ENCODE measurements at places on chromosomes 1 and 21. TPM values are rescaled to one million over a fixed set of nuclear protein-coding genes. Genes with fewer than 3 reads are reported as not detected.

- no peaks in the 10 kb centered on the region for H3K27me3 ChIP-seq
- H3K27ac ChIP-seq: no peak overlapping the region
- no peak for DNase-seq
- H3K4me3 ChIP-seq: no peak overlapping the region
Measured at GRCh38 chr1:183548116-183548515, 42.1 kb downstream of the NCF2 start.

- DNase-seq: no peak
- H3K4me3 ChIP-seq: peak overlapping the region; percentile 75
- no peaks in the 10 kb centered on the region for H3K36me3 ChIP-seq
Measured at GRCh38 chr1:12617511-12617900, 504 bp downstream of the DHRS3 start.

DNA sequence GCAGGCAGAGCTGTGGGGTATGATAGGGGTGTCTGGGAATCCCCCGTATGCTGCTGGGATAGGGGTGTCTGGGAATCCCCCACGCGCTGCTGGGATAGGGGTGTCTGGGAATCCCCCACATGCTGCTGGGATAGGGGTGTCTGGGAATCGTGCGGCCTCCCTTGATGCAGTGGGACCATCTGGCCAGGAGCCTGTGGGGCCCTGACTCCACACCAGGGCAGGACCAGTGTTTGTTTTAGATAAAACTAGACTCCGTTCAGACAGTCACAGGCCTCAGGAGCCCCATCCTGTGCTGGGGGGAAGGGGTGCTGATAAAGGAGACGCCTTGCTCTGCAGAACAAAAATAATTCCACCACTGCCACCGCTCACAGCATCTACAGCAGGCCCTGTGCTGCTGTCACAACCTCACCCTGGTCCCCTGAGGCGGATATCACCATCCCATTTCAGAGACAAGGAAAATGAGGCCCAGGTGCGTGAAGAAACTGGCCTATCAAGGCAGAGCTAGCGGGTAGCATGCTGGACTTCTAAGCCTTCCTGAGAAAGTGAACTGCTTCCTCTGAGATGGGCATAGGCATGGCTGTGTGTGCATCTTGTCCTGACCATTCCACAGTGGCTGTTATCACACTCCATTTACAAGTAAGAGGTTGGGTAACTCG, 24.0 kb downstream of the ECE1 start:
- no peak overlapping the region for H3K27ac ChIP-seq
- no peaks in the 10 kb centered on the region for H3K27me3 ChIP-seq
- DNase-seq: no peak
- H3K4me1 ChIP-seq: peaks cover 54% of the 10 kb centered on the region
- H3K4me3 ChIP-seq: no peak overlapping the region

- no peaks in the 10 kb centered on the region for H3K27me3 ChIP-seq
- H3K4me1 ChIP-seq: peaks cover 15% of the 10 kb centered on the region
- no peak overlapping the region for H3K4me3 ChIP-seq
- DNase-seq: peak; percentile 33
- H3K27ac ChIP-seq: no peak overlapping the region
- H3K36me3 ChIP-seq: no peaks in the 10 kb centered on the region
Measured at GRCh38 chr1:31535561-31535960, 40.8 kb upstream of the TINAGL1 start.

CYP4A11 gene
- not detected for total RNA-seq

DNA sequence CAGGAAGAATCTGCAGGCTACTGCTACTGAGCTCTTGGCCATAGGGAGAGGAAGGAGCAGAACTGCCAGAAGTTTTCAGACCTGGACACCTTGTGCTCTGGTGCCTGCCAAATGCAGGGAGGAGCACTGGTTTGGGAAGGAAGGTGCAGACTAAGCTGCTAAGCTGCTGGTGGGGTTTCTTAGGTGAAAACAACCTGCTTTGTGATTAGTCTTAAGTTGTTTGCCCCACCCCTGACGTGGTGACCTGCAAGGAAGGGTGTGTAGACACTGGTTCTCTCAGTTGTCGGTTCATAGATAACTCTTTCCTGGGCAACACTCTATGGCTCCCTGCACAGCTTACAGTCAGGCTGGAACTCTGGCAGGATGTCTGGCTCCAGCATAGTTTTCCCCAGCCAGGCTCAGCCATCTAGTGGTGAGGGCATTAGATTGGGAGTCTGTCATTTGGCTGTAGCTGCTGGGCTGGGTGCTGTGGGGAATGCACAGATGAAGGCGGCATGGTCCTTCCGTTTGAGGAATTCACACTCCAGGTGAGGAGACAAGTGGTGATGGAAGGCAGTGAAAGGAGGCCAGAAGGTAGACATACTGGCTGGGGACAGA, 10.3 kb upstream of the S100A10 start:
- H3K4me1 ChIP-seq: peaks cover 4% of the 10 kb centered on the region
- no peak overlapping the region for H3K4me3 ChIP-seq
- DNase-seq: no peak
- no peaks in the 10 kb centered on the region for H3K27me3 ChIP-seq

- no peaks in the 10 kb centered on the region for H3K27me3 ChIP-seq
- peak; percentile 56 for DNase-seq
- H3K4me3 ChIP-seq: no peak overlapping the region
Measured at GRCh38 chr1:241611063-241611462, 29.1 kb downstream of the CHML start.

HORMAD1 gene
- not detected for total RNA-seq

DNA sequence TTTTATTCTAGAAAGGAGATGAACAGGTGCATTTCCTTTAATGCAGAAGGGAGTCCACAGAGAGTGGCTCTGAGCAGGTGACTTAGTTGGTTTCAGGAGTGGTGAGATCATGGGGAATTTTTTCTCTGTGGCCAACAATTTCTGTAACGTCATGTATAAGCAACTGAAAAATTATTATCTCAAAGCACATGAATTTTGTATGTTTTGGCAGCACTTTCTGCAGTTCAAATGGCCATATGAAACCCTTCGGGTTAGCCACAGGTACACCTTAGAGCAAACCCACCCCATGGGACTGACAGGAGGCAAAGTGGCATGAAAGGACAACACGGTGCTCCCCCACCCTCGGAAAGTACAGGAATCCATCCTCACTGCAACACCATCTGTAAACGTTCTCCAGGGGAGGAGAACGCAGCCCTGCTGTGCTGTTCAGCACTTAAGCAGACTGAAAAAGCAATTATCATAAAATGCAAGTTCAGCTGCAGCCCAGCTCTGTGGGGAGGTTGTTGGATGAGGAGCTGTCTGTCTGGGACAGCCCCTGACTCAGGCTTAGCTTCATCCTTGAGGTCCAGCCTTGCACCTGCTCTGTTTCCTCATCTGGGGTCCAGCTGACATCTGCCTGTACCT, 55.8 kb upstream of the CLDN14 start:
- peaks cover 1% of the 10 kb centered on the region for H3K27me3 ChIP-seq
- no peak overlapping the region for H3K27ac ChIP-seq
- H3K4me3 ChIP-seq: no peak overlapping the region
- DNase-seq: no peak
- no peaks in the 10 kb centered on the region for H3K4me1 ChIP-seq
- no peaks in the 10 kb centered on the region for H3K36me3 ChIP-seq

GRCh38 chr21:26798856-26799751, 46.1 kb downstream of the ADAMTS1 start:
- H3K4me1 ChIP-seq: no peaks in the 10 kb centered on the region
- H3K27ac ChIP-seq: no peak overlapping the region
- H3K27me3 ChIP-seq: no peaks in the 10 kb centered on the region
- H3K4me3 ChIP-seq: no peak overlapping the region

DNA sequence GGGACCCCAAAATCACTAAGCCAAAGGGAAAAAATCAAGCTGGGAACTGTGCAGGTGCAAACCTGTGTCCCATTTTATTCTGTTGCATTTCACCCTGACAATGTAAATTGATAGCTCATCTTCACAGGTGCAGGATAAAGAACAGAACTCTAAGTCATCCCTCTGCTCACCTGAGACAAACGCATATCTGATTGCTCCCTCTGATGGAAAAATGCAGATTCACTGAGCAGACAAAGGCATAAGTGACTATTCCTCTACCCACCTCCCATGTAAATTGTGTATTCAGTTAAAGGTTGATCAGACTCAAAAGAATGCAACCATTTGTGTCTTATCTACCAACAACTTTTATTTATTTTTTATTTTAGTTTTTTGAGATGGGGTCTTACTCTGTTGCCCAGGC, 644.2 kb downstream of the PTPRU start:
- no peak overlapping the region for H3K27ac ChIP-seq
- H3K36me3 ChIP-seq: no peaks in the 10 kb centered on the region
- no peak for DNase-seq
- H3K4me1 ChIP-seq: peaks cover 4% of the 10 kb centered on the region

NUF2 gene
- total RNA-seq: 37.6 TPM

GRCh38 chr1:13808729-13809131, 108.7 kb downstream of the PRDM2 start:
- H3K4me1 ChIP-seq: peaks cover 16% of the 10 kb centered on the region
- H3K4me3 ChIP-seq: no peak overlapping the region
- no peak overlapping the region for H3K27ac ChIP-seq
- no peak for DNase-seq
- no peaks in the 10 kb centered on the region for H3K27me3 ChIP-seq

DISC1 gene
- 1.8 TPM for total RNA-seq

DNA sequence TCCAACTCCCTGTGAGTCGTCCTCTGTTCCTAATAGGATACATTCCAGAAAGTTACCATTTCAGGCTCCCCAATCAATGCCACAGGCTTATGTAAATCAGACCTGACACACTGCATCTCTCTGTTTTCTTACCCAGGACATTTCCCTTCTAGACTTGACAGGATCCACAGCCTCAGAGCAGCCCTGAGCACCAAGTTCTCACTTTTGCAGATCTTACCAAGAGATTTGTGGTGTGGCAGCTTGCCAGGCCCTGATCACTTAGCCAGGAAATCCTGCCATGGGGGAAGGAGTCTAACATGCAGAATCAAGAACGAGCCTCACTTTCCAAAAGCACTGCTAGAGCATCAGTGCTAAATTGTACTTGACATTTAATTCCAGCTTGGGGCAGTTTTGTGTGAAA, 202.9 kb downstream of the TBX15 start:
- H3K4me1 ChIP-seq: no peaks in the 10 kb centered on the region
- H3K36me3 ChIP-seq: no peaks in the 10 kb centered on the region
- no peak overlapping the region for H3K27ac ChIP-seq
- no peaks in the 10 kb centered on the region for H3K27me3 ChIP-seq

GRCh38 chr1:222734740-222735139, 2.3 kb upstream of the FAM177B start:
- peaks cover 39% of the 10 kb centered on the region for H3K36me3 ChIP-seq
- no peak overlapping the region for H3K27ac ChIP-seq
- no peak overlapping the region for H3K4me3 ChIP-seq
- H3K27me3 ChIP-seq: no peaks in the 10 kb centered on the region

DNA sequence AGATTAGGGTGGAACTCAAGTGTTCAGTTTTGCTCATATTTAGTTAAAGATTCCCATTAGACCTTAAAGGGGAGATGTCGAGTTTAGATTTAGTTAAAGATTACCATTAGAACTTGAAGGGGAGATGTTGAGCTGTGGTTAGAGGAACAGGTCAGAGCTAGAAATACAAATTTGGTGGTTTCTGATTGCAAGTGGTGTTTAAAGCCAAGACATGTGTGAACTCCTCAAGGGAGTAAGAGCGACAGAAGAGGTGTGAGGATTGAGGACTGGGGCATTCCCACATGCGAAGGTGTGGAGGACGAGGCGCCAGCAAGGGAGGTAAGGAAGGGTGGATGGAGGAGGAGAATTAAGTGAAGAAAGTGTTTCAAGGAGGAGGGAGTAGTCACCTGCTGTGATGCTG, 168.6 kb downstream of the IER5 start:
- H3K27ac ChIP-seq: no peak overlapping the region
- no peaks in the 10 kb centered on the region for H3K36me3 ChIP-seq
- no peaks in the 10 kb centered on the region for H3K27me3 ChIP-seq
- no peak overlapping the region for H3K4me3 ChIP-seq
- H3K4me1 ChIP-seq: no peaks in the 10 kb centered on the region

- DNase-seq: no peak
- no peaks in the 10 kb centered on the region for H3K27me3 ChIP-seq
- peaks cover 23% of the 10 kb centered on the region for H3K36me3 ChIP-seq
- peaks cover 14% of the 10 kb centered on the region for H3K4me1 ChIP-seq
Measured at GRCh38 chr1:202890392-202890791, 1.4 kb upstream of the RABIF start.

GRCh38 chr1:202959276-202959620, 1.1 kb upstream of the ADIPOR1 start:
- H3K36me3 ChIP-seq: no peaks in the 10 kb centered on the region
- H3K27me3 ChIP-seq: no peaks in the 10 kb centered on the region
- peaks cover 34% of the 10 kb centered on the region for H3K4me1 ChIP-seq
- peak overlapping the region; percentile 49 for H3K27ac ChIP-seq
- no peak overlapping the region for H3K4me3 ChIP-seq

GRCh38 chr1:41617336-41617735, 132.9 kb upstream of the EDN2 start:
- H3K27ac ChIP-seq: no peak overlapping the region
- no peak for DNase-seq
- H3K4me1 ChIP-seq: no peaks in the 10 kb centered on the region
- H3K27me3 ChIP-seq: no peaks in the 10 kb centered on the region
- no peak overlapping the region for H3K4me3 ChIP-seq
- H3K36me3 ChIP-seq: no peaks in the 10 kb centered on the region

- H3K4me3 ChIP-seq: no peak overlapping the region
- peaks cover 45% of the 10 kb centered on the region for H3K36me3 ChIP-seq
- no peaks in the 10 kb centered on the region for H3K27me3 ChIP-seq
- DNase-seq: no peak
Measured at GRCh38 chr1:248850124-248850523, 8.8 kb downstream of the ZNF692 start.

- H3K27ac ChIP-seq: no peak overlapping the region
- H3K4me1 ChIP-seq: no peaks in the 10 kb centered on the region
- DNase-seq: no peak
- no peaks in the 10 kb centered on the region for H3K36me3 ChIP-seq
- no peak overlapping the region for H3K4me3 ChIP-seq
- peaks cover 6% of the 10 kb centered on the region for H3K27me3 ChIP-seq
Measured at GRCh38 chr1:33960188-33960895, 96.5 kb downstream of the HMGB4 start.

UBE4B gene
- 44.7 TPM for total RNA-seq

DNA sequence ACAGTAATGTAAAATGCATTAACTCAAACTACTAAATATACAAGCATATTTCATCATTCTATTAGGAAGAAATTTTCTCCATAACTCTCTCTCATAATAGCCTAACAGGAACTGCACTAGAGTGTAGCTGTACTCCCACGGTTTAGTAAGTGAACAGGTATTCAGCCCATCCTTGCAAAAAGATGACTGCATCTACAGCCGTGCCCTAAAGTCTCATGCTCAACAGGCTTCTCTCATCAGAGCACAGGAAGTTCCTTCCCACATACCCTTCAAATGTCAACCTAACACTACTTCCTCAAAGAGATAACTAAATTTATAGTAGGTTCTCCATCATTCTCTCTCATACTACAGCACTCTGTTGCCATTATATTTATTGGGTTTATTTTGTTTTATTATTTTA, 251.6 kb downstream of the AKT3 start:
- no peak overlapping the region for H3K4me3 ChIP-seq
- H3K27me3 ChIP-seq: no peaks in the 10 kb centered on the region
- no peak overlapping the region for H3K27ac ChIP-seq
- H3K4me1 ChIP-seq: no peaks in the 10 kb centered on the region

RPS6KA1 gene
- 47.0 TPM for total RNA-seq

GRCh38 chr1:204373911-204374310, 14.2 kb upstream of the PLEKHA6 start:
- no peak for DNase-seq
- no peak overlapping the region for H3K4me3 ChIP-seq
- H3K4me1 ChIP-seq: peaks cover 22% of the 10 kb centered on the region
